ENCODE measurements at places on chromosomes 3 and 15.

DNA sequence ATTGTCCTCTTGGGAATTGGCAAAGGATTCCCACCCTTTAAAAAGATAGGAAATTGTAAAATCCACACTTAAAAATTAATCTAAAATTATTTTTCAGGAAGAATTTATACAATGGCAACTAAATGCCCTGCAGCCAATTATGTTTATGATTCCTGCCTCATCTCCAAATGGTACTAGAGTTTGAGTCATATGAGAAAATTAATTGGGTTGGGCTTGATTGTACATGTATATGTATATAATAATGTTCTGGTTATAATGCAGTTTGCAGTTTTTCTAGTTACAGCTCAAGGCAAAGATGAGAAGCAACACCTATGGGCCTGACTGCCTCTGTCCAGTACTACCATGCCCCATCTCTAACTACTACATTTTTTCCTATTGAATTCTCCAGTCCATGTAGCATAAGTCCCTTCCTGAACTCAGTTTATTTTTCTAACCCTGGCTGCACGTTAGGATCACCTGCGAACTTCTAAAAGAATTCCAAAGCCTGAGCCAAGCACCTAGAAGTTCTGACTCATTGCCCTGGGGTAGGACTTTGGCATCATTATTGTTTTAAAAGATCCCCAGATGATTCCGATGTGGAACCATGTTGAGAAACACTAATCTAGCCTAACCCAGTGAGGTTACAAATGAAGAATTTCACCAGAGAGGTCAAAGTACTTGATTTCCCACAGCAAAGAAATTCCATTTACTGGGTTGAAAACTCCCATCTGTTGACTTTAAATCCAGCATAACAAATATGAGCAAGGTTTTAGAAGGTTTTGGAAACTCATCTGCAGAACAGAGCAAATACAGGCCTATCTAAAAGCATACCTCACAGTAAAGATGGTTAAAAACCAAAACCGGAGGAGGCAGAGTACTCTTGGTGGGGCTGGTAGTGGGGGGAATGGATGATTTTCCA, 19.4 kb downstream of the TGFBR2 start:
- DNase-seq = no peak

DNA sequence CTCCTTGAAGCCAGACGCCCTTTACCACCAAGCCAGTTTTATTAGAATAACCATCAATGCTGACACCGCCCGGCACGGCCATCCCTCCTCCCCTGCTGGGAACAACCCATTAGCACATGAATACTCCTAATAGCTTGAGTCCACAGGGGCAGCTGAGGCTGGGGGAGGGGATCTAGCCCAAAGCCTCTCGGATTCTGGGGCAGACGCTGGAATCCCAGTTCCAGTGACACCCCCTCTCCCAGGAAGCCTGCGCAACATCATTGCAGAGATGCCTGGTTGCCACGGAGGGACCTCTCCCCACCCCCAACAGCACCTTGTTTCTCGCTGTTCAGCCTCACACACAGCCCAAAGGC, 1.2 kb upstream of the LINGO1 start:
- no peak for DNase-seq

GRCh38 chr3:138960417-138960852, 13.4 kb downstream of the FOXL2NB start:
- no peak for DNase-seq

DNA sequence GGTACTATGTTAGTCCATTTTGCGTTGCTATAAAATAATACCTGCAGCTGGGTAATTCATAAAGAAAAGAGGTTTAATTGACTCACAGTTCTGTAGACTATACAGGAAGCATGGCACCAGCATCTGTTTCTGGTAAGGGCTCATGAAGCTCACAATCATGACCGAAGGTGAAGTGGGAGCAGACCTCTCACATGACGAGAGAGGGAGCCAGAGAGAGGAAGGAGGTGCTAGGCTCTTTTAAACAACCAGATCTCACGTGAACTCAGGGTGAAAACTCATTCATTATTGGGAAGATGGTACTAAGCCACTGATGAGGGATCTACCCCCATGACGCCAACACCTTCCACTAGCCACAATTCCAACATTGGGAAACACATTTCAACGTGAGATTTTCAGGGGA, 301.7 kb upstream of the MDFIC2 start:
- no peak for DNase-seq

- no peak for DNase-seq
Measured at GRCh38 chr3:140552898-140553297, 125.0 kb upstream of the TRIM42 start.

- no peak for DNase-seq
Measured at GRCh38 chr15:47289656-47290055, 427.6 kb upstream of the SEMA6D start.

GRCh38 chr3:44130249-44130648, 111.4 kb upstream of the TOPAZ1 start:
- no peak for DNase-seq

DNA sequence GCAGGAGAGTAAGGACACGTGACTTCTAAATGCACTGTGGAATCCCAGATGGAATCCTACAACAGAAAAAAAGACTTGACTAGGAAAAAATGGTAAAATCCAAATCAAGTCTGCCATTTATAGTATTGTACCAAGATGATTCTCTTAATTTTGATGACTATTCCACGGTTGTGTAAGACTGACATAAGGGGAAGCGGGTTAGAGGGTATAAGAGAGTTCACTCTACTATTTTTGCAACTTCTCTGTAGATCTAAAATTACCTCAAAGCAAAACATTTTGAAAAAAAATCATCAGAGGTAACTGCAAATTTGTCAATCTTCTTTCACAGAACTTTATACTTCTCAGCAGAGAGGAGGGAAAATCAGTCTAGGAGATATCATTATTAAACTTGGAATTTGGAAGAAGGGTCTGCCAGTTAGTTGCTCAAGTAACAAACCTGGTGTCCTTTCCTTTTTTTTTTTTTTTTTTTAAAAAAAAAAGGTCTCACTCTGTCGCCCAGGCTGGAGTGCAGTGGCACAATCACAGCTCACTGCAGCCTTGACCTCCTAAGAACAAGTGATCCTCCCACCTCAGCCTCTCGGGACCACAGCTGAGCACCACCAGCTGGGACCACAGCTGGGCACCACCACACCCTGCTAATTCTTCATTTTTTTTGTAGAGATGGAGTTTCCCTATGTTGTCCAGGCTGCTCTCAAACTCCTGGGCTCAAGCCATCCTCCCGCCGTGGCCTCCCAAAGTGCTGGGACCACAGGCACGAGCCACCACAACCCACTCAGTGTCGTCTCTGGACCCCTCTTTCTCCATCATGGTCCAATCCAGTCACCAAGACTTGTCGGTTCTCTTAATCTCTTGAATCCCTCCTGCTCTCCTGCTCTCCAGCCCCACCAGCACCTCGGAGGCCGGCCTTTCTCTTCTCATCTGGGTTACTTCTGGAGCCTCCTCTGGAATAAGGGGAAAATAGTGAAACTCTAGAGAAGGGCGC, 14.9 kb upstream of the HES1 start:
- DNase-seq = no peak

DNA sequence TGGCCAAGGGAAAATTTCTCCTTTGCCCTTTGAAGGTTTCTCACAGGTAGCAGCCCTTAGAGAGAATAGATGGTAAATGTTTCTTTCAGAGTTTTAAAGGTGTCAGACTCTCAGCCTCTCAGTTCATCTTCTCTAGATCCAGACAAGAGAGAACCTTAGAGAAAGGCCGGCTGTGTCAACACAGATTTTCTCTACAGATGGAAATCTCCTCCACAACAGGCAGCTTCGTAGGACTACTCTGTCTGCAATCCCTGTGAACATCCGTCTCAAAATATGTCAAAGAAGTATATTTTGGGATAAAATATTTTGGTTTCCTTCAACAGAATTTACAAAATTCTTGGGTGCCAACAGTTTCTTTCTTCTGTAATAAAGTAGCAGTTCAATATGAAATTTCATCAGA, 282.1 kb upstream of the POU1F1 start:
- no peak for DNase-seq

DNA sequence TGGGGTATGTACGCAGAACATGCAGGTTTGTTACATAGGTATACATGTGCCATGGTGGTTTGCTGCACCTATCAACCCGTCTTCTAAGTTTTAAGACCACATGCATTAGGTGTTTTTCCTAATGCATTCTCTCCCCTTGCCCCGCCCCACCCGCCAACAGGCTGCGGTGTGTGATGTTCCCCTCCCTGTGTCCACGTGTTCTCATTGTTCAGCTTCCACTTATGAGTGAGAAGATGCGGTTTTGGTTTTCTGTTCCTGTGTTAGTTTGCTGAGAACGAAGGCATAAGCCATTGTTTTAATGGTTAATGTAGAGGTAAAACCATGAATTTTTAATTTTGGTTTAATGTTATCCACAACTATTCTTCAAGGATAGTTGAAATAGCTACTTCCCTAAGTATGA, 346.8 kb upstream of the EPHA6 start:
- no peak for DNase-seq

DNA sequence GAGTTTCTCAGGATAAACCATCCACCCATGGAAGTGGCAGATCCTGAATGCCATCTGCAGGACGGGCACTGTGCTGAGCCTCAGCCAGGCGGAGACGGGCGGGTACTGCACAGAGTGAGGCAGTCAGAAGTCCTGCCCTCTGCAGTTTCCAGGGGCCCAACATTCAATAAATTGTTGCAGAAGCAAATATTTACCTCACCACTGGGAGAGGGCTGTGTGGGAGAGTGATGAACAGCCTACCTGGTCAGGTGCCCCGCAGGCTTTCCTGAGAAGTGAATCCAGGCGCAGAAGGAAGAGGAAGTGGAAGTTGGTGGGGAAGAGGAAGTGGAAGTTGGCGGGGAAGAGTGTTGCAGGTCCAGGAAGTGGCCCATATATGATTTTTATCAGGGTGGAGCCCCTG, 100.8 kb downstream of the SLCO3A1 start:
- DNase-seq = no peak

DNA sequence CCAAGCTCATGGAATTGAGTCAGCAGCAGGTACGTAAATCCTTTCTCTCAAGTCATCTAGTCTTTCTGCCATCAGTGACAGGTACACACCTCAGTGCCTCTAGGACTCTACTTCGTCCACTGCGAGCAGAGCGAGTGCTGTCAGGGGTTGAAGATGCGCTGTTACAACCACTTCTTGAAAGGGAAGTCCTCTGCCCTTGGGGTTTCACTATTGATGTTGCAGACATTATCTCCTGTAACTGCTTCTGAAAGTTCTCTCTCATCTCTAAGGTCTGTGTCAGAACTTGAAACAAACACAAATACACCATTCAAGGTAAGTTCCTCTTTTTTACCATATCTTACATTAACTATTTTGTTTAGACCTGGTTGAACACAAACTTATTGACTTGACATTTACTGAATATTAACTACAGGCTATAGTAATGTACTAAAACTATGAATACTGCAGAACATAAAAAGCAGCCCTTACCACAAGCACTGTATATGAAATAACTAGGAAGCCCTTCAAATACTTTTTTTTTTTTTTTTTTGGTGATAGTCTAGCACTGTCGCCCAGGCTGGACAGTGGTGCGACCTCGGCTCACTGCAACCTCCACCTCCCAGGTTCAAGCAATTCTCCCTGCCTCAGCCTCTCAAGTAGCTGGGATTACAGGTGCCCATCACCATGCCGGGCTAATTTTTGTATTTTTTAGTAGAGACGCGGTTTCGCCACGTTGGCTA, 41.5 kb downstream of the TOPBP1 start:
- DNase-seq = no peak

GRCh38 chr3:182201456-182202168, 489.9 kb downstream of the SOX2 start:
- no peak for DNase-seq

- DNase-seq = no peak
Measured at GRCh38 chr15:22980189-22981050, at the start of gene CYFIP1. Gene CYFIP1, minus strand, starts transcription at chr15:22980368. Its CDS starts 33,083 bp downstream, at chr15:22947285.

GRCh38 chr3:152302521-152303021, 33.8 kb downstream of the MBNL1 start:
- no peak for DNase-seq

- DNase-seq = no peak
Measured at GRCh38 chr15:85414495-85414894, 34.1 kb downstream of the AKAP13 start.

DNA sequence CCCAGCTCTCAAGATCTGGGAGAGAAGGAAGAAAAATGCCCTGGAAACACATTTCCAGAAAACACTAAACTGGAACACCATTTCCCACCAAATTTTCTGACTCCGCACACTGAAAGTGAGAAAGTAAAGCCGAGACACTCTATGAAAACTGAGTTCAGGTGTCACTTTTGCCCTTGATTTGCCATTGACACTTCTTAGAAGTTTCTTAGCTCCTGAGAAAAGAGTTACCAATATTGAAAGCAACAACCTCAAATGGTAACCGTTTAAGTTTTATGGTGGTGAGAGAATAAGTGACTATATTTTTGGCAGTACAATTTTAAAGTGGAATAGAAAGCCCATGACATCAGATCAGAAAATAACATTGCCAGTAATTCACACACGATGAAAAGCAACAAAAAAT, 39.0 kb downstream of the CD86 start:
- no peak for DNase-seq

GRCh38 chr15:52097180-52097579, 15.4 kb downstream of the BCL2L10 start:
- no peak for DNase-seq

DNA sequence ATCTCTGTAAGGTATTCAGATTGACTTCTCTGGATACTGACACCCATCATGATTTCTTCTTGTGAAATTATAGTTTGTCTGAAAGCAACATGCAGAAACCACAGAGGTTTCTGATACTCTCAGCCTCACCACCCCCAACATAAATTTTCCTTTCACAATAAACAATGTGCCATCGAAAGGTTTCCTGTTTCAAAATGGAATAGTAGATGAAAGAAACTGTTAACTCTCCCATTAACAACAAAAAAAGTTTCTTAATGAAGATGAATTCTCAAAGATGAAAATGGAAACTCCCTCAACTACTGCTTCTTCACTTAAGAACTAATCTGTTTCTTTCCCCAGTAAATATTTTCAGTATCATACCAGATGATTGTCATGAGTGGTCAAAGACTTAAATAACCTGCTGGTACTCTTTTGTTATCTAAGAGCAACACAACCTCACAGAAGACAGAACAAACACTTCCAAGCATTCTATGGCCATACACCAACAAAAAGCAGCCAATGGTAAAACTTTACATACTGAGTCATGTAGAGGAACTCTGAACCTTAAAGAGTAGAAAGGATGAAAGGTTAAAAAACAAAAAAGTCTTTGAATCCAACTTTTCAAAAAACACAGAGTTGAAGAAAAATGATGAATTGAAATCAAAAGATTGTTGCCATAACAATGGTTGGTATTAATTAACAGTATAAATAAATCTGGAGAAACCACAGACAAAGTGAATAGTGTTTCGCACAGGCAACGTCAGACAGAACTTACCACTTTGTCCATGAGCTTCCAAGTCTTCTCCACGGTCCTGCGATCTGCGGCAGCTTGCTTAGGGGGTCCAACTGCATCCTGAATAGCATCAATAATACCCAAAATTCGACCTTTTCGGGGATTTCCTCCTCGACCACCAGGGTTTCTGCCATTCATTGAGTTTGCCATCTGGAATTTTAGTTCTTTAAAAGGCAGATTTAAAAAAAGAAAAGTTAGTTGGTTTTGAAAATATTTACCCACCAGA, 1.9 kb downstream of the CBLB start:
- no peak for DNase-seq

- no peak for DNase-seq
Measured at GRCh38 chr15:59819092-59819491, 130.0 kb upstream of the BNIP2 start.

- no peak for DNase-seq
Measured at GRCh38 chr15:25830844-25831451, 32.2 kb downstream of the ATP10A start.

GRCh38 chr15:67805666-67806516, 19.4 kb upstream of the SKOR1 start:
- DNase-seq = no peak

- no peak for DNase-seq
Measured at GRCh38 chr15:23857028-23857641, 170.0 kb upstream of the NDN start.

GRCh38 chr3:49754536-49754935, 30.8 kb upstream of the GMPPB start:
- DNase-seq = no peak

All from stimulated activated CD8-positive, alpha-beta memory T cell treated with anti-CD3 and anti-CD28 coated beads, Interleukin-4, amount 100 ng/mL, for 1 hour (primary cell).